T-cell (primary cell): ENCODE measurements at places on chromosomes 2 and 18. TPM values are rescaled to one million over a fixed set of nuclear protein-coding genes. Genes with fewer than 3 reads are reported as not detected.

DNA sequence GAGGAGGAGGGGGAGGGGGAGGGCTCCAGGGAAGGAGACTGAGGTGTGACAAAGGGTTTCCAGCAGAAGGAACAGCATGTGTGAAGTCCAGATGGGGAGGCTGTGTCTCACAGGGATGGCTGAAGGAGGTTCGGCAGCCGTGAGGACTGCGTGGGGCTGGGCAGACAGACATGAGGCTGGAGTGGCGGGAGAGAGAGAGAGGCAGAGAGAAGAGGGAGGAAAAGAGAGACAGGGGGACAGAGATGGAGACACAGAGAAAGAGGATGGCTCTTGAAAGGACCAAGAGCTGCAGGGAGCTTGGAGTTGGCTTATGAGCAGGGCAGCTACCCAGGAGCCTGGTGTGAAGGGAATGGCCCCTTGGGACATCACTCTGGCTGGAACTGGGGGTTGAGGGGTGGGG, 138.9 kb upstream of the ASB18 start:
- no peaks in the 10 kb centered on the region for H3K4me1 ChIP-seq
- H3K27me3 ChIP-seq = peaks cover 10% of the 10 kb centered on the region
- no peak for DNase-seq

DNA sequence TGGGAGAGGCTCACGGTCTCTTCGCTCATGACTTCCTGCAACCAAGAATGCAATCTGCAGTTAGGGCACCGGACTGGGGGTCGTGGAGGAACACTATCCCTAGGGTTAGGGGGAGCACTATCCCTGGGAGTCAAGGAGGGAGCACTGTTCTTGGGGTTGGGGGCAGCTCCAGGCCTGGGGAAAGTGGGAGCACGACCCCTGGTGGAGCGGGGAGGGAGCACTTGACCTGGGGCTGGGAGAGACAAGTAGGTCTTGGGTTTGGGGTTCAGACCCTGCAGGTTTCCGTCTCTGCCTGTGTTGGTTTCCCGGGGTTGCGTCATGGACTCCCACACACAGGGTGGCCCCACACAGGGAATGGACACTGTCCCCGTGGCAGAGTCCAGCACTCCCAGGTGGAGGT, 133.6 kb downstream of the TPO start:
- peaks cover 21% of the 10 kb centered on the region for H3K27me3 ChIP-seq
- peaks cover 16% of the 10 kb centered on the region for H3K4me1 ChIP-seq
- DNase-seq = no peak
- H3K4me3 ChIP-seq = no peak overlapping the region

- DNase-seq = no peak
- H3K36me3 ChIP-seq = no peaks in the 10 kb centered on the region
- H3K4me3 ChIP-seq = no peak overlapping the region
- H3K27me3 ChIP-seq = peaks cover 5% of the 10 kb centered on the region
These were observed 202.0 kb downstream of the GLI2 start for GRCh38 chr2:120937686-120938044.

DNA sequence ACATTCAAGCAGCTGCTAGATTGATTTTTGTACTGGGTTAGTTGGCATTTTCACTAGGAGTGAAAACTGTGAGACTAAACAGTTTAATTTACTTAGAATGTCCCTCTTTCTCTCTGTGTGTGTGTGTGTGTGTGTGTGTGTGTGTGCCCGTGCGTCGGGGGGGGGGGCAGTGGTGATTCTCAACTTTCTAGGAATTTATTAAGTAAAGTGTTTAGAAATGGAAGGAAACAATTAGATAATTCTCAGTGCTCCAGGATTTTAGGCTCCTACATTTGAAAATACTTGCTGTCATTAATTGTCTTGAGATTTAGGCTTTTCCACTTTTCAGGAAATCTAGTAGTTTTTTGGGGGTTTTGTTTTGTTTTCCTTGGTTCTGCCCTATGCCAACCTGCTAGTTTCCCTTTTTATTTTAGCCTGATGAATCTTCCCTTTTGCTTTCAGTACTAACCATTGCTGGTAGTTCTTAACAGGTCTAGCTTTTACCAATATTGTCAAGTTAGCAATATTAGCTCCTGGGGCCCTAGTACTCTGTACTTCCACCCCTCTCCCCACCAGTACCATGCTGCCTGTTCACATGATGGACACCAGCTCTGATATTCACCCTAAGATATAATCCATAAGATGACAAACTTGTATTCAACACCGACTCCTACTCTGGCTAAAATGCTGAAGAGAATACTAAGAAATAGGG, 4.9 kb downstream of the EPAS1 start:
- no peak overlapping the region for H3K27ac ChIP-seq
- H3K4me3 ChIP-seq = no peak overlapping the region
- peaks cover 33% of the 10 kb centered on the region for H3K4me1 ChIP-seq
- DNase-seq = no peak

GRCh38 chr2:187461294-187462261, 13.5 kb upstream of the CALCRL start:
- no peaks in the 10 kb centered on the region for H3K4me1 ChIP-seq
- H3K27ac ChIP-seq = no peak overlapping the region
- no peaks in the 10 kb centered on the region for H3K27me3 ChIP-seq

GRCh38 chr2:187403568-187404260, 44.3 kb downstream of the CALCRL start:
- no peak overlapping the region for H3K27ac ChIP-seq
- H3K36me3 ChIP-seq = no peaks in the 10 kb centered on the region
- no peaks in the 10 kb centered on the region for H3K27me3 ChIP-seq
- DNase-seq = no peak
- no peaks in the 10 kb centered on the region for H3K4me1 ChIP-seq

DNA sequence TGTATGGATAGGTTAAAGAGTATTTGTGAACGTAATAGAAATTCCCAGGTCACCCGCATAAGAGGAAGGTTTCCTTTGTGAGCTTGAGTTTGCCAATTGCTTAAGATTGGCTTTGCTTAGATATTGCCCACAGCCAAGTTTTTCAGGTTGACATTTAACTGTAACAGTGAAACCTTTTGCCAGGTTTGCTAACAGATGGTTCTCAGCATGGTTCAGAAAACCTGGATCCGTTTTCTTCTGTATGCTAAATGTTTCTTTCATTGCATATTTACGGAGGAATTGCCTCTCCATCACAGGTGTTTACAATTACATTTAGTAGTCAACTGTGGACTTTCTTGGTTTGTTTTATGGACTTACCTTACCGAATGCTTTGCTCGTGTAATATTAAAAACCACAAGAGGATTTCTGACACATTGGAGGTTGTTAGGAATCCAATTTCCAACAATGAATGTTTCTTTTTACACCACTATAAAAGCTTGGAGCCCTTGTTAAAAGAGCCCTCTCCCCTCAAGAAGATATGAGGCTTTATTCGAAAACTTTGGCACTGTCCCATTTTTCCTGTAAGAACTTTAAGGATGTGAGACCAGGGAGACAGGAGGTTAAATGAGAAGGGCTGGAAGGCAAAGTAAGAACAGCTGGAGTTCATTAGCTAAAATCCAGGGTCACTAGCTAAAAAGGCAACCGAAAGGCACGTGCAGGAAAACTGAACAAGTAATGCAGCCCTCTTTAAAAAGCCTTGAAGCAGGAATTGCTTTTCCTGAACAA, 7.8 kb downstream of the CDK15 start:
- H3K27me3 ChIP-seq = no peaks in the 10 kb centered on the region
- H3K36me3 ChIP-seq = no peaks in the 10 kb centered on the region
- H3K4me1 ChIP-seq = no peaks in the 10 kb centered on the region
- H3K4me3 ChIP-seq = no peak overlapping the region
- no peak overlapping the region for H3K27ac ChIP-seq

- no peak overlapping the region for H3K27ac ChIP-seq
- H3K4me1 ChIP-seq = no peaks in the 10 kb centered on the region
- no peaks in the 10 kb centered on the region for H3K27me3 ChIP-seq
- H3K36me3 ChIP-seq = no peaks in the 10 kb centered on the region
- peak; percentile 20 for DNase-seq
These were observed 57.1 kb downstream of the ADCYAP1 start for GRCh38 chr18:961644-962355.

- no peaks in the 10 kb centered on the region for H3K27me3 ChIP-seq
- no peaks in the 10 kb centered on the region for H3K4me1 ChIP-seq
- no peak for DNase-seq
- no peaks in the 10 kb centered on the region for H3K36me3 ChIP-seq
- no peak overlapping the region for H3K27ac ChIP-seq
These were observed 185.7 kb downstream of the MTCL1 start for GRCh38 chr18:8890957-8891464.

GRCh38 chr2:119692310-119692709, 13.3 kb downstream of the TMEM177 start:
- no peaks in the 10 kb centered on the region for H3K27me3 ChIP-seq
- no peak for DNase-seq
- no peak overlapping the region for H3K27ac ChIP-seq

DNA sequence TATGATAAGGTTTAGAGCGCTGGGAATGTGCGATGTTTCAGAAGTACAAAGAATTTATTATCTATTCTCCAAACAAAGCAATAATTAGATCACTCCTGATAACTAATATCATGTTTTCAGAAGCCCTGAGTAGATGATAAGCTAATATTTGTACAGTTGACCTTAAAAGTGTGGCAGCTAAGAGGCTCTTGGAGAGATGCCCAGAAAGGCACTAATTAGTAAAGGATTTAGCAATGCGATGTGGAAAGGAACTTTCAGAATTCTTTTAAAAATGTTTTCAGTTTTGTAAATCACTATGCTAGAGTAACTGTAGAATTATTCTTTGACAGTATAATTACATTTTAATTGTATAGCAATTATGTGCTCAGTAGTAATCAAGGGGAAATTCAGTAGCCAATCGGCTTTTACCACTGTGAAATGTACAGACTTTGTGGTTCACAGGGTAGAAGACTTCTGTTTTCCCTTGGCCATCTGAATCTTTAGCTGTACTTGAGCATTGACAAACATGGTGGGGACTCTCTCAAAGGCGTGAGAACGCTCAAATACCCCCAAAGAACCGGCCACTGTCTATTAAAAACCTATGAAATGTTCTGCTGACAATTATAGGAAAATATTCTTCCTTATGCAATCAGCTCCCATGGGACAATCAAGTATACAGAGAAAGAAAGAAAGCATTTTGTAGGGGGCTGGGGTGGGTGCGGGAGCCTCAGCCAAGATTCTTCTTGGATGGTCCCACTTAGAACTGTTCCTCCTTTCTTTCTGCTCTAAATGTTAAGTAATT, 262.8 kb upstream of the AGAP1 start:
- H3K36me3 ChIP-seq = no peaks in the 10 kb centered on the region
- no peak for DNase-seq
- H3K27ac ChIP-seq = no peak overlapping the region
- no peak overlapping the region for H3K4me3 ChIP-seq
- H3K27me3 ChIP-seq = no peaks in the 10 kb centered on the region

DNA sequence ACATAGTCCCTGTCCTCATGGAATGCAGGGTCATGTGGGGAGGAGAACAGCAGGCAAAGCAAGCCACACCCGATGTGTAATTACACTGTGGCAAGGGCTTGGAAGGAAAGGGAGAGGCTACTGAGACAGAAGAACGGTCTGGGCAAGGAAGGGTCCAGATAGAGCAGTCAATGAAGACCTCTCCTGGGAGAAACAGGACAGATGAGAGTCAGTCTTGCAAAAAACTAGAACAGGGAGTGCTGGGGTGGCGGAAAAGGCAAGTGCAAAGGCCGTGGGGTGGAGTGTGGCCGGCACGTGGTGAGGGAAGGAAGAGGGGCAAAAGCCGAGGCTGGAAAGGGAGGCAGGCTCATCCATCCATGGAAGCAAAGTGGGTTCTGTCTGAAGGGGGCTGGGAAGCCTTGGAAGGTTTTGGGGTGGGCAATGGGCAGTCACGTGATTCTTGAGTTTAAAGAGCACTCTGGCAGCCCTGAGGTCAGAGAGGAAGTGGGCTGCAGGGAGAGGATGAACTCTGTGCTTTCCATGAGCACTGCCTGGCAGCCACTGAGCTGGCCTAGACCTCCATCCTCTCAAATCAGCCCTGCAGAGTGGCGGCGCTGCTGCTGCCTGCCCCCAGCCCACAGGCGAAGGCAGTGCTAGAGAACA, 182.2 kb downstream of the INHBB start:
- no peak for DNase-seq
- H3K27ac ChIP-seq = no peak overlapping the region
- no peaks in the 10 kb centered on the region for H3K36me3 ChIP-seq
- no peak overlapping the region for H3K4me3 ChIP-seq
- no peaks in the 10 kb centered on the region for H3K4me1 ChIP-seq

SPATS2L gene
- 5.8 TPM for total RNA-seq

ST6GAL2 gene
- 0.10 TPM for total RNA-seq

LYPD6 gene
- total RNA-seq = not detected

IER3IP1 gene
- total RNA-seq = 4.2 TPM

LONRF2 gene
- total RNA-seq = 0.19 TPM

LDLRAD4 gene
- total RNA-seq = 71.4 TPM

BCL11A gene
- 3.6 TPM for total RNA-seq

CYP1B1 gene
- total RNA-seq = 0.76 TPM

HTR2B gene
- not detected for total RNA-seq
